ENCODE measurements at places on chromosomes 1 and 21. TPM values are rescaled to one million over a fixed set of nuclear protein-coding genes. Genes with fewer than 3 reads are reported as not detected.

Gene MPL
- total RNA-seq, result 0.56 TPM

DNA sequence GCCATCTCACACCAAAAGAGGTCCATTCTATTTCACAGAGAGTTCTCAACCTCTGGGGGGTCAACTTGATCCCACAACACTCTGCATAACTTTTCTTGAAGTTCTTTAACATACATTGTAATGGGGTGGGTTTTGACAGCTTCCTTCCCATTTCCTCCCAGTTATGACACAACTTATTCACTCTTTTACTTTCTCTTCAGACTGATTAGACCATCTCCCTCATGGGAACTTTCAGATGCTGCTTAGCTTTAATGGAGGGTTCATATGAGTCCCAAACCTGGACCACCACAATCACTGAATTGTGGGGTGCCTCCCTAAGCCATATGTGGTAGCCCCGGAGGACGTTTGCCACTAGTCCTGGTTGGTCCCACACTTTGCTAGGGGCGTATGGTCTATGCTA is 28.3 kb upstream of the KCNJ15 start:
- DNase-seq, result no peak

GRCh38 chr21:34012640-34013039 is 60.7 kb upstream of the MRPS6 start:
- DNase-seq, result no peak

DNA sequence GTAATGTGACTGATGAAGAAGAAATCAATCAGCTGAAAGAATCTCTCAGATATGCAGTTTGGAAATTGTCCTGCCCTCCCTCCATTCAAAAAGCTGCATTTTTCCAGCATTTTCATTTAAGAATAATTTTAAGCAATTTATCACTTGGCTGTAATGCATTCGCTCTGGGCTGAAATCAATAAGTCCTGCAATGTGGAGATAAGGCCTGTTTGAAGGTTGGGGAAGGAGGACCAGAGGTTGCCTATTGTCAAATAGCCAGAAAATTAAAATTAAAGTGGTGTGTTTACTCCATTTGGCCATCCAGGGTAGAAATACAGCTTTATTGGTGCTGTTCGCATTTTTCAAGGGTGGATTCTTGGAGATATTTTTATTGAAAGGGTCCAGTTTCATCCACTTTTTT is 187.6 kb upstream of the NFIA start:
- no peak for DNase-seq

- no peak for DNase-seq
Measured at GRCh38 chr1:175763797-175764196, 20.4 kb upstream of the TNR start.
